ENCODE measurements at places on chromosomes 5 and 9. TPM values are rescaled to one million over a fixed set of nuclear protein-coding genes. Genes with fewer than 3 reads are reported as not detected.

PCDHA11 gene
- total RNA-seq, result 0.78 TPM

ACOT12 gene
- total RNA-seq, result not detected

CNTRL gene
- 5.5 TPM for total RNA-seq

PDGFRB gene
- 19.2 TPM for total RNA-seq

Data from pancreas (tissue), 10 donors.